Frontal cortex (tissue), 4 donors: ENCODE measurements at places on chromosomes 2 and 18. TPM values are rescaled to one million over a fixed set of nuclear protein-coding genes. Genes with fewer than 3 reads are reported as not detected.

Gene ERLEC1
- total RNA-seq: 54.2 TPM

Gene PSMG2
- total RNA-seq: 67.7 TPM

Gene MOGAT1
- total RNA-seq: not detected

Gene XIRP2
- 0.41 TPM for total RNA-seq

Gene PIEZO2
- total RNA-seq: 2.4 TPM

Gene APLF
- 11.8 TPM for total RNA-seq
